Urinary bladder (tissue), 4 donors: ENCODE measurements at places on chromosomes 3 and 15. TPM values are rescaled to one million over a fixed set of nuclear protein-coding genes. Genes with fewer than 3 reads are reported as not detected.

- no peak for DNase-seq
These were observed 23.8 kb upstream of the SH3BP5 start for GRCh38 chr3:15356176-15356575.

DNA sequence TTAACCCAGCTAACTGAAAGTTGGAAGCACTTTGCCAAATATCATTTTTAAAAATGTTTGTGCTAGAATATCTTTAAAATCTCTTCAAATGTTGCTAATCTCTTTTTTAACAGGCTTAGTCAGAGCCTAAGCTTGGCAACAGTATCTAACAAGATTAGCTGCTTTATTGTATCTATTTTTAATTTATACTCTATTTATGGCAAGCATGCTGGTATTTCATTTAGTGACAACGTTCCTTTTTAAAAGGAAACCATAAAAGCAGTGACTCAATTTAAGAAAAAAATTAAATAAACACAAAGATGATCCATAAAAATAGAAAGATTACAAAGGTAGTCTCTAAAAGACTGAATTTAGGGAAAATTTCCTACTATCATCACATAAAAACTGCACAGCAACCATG lies 40.5 kb downstream of the SLC12A6 start:
- no peak for DNase-seq

DNA sequence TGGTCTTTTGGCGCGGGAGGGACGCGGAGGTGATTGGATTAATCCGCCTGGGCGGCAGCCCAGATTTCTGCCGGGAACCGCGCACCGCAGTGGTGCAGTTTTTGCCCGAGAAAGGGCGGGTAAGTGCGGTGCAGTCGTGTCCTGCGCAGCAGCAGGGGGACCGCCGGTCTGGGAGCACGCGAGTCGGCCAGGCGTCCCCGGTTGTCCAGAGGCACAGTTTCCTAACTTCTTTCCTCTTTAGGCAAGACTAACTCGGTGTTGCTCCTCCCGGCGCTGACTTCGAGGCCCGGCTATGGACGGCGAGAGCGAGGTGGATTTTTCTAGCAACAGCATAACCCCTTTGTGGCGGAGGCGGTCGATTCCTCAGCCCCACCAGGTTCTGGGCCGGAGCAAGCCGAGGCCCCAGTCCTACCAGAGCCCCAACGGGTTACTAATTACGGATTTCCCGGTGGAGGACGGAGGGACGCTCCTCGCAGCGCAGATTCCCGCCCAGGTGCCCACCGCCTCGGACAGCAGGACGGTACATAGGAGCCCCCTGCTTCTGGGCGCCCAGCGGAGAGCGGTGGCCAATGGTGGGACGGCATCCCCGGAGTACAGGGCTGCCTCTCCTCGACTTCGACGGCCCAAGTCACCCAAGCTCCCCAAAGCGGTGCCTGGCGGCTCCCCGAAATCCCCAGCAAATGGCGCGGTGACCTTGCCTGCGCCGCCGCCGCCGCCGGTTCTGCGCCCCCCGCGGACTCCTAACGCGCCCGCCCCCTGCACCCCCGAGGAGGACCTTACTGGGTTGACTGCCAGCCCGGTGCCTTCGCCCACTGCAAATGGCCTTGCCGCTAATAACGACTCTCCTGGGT lies 736 bp downstream of the ARHGEF26 start:
- no peak for DNase-seq

The GRK7 gene
- 0.16 TPM for total RNA-seq

The GP5 gene
- total RNA-seq, result 0.90 TPM

DNA sequence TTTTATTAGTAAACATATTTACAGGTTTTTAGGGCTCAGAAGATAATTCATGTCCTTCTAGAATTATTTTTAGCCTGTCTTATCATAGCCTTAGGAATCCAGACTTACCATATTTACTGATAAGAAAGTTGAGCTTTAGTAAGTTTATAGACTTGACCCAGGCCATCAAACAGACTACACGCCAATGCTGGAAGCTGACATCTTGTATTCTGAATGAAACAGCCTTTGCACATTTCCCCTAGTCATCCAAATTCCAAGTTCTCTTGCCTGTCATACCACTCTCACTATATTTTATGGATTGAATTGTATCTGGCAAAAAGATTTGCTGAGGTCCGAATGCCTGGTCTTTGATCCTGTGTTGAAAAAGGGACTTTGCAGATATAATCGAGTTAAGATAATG lies 58.6 kb downstream of the DRD3 start:
- DNase-seq, result no peak

The DENND4A gene
- total RNA-seq, result 56.4 TPM

- DNase-seq, result no peak
These were observed 101.9 kb upstream of the ICE2 start for GRCh38 chr15:60580650-60581376.

GRCh38 chr15:42491539-42492225 lies 741 bp upstream of the ZNF106 start:
- no peak for DNase-seq

The ISG20 gene
- total RNA-seq, result 1.7 TPM

The ZCWPW2 gene
- 4.6 TPM for total RNA-seq

- DNase-seq, result no peak
These were observed 193.9 kb downstream of the PLOD2 start for GRCh38 chr3:145967043-145967442.

DNA sequence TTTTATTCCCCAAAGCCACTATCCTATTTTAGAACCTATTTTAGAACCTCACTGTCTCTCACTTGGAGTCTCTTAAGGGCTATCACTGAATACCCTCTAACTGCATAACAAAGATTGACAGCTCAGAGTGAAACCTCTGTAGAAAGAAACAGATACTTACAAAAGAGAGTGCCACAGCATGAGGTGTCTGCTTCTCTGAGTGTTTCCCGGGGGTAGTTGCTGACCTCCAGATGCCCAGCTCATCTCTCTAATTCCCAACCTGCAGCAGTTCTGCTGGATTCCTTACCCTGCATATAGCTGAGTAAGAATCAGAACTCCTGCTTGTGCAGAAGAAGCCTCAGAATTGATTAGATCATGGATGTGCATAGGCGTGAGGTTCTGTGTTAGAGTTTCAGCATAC lies 34.5 kb downstream of the P3H2 start:
- DNase-seq, result no peak

- no peak for DNase-seq
These were observed 69.4 kb downstream of the SRGAP3 start for GRCh38 chr3:9179826-9180763.

GRCh38 chr3:111872979-111873378 lies 13.9 kb downstream of the PHLDB2 start:
- no peak for DNase-seq

The RTP4 gene
- total RNA-seq, result 2.5 TPM
